Activated CD4-positive, alpha-beta T cell treated with anti-CD3 and anti-CD28 coated beads for 4 hours (primary cell): ENCODE measurements at places on chromosomes 2 and 18.
A peak's percentile ranks its signal among the peaks of the same experiment; 100 is the strongest.

- no peak for DNase-seq
Measured at GRCh38 chr18:64240316-64240715, 91.4 kb upstream of the LINC00305 start.

- DNase-seq, result no peak
Measured at GRCh38 chr2:161571051-161571429, 53.2 kb upstream of the SLC4A10 start.

DNA sequence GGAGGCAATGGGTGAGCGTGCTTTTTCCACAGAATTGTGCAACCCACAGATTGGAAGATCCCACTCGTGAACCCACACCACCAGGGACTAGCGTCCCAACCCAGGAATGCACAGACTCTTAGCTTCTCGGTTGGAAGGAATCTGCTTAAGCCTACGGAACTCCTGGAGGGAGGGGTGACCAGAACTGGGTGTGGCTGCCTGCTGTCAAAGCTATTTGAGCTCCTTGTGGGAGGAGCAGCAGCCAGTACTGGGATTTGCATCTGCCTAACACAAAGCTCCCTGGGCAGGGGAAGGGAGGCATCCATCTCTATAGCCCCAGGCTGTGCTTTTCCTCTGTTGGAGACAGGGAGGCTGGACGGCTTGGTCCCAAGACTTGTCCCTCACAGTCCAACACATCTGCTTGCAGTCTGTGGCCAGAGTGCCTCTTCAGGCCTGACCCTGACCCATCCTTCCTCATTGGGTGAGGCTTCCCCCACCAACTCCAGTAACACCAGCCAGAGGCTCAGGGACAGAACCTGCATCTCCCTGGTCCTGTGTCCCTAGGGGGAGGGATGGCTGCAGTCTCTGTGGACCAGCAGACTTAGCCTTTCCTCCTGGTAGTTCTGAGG is 27.9 kb downstream of the HNMT start:
- no peak for DNase-seq

GRCh38 chr2:25190536-25190935 is 22.2 kb upstream of the POMC start:
- no peak for DNase-seq

DNA sequence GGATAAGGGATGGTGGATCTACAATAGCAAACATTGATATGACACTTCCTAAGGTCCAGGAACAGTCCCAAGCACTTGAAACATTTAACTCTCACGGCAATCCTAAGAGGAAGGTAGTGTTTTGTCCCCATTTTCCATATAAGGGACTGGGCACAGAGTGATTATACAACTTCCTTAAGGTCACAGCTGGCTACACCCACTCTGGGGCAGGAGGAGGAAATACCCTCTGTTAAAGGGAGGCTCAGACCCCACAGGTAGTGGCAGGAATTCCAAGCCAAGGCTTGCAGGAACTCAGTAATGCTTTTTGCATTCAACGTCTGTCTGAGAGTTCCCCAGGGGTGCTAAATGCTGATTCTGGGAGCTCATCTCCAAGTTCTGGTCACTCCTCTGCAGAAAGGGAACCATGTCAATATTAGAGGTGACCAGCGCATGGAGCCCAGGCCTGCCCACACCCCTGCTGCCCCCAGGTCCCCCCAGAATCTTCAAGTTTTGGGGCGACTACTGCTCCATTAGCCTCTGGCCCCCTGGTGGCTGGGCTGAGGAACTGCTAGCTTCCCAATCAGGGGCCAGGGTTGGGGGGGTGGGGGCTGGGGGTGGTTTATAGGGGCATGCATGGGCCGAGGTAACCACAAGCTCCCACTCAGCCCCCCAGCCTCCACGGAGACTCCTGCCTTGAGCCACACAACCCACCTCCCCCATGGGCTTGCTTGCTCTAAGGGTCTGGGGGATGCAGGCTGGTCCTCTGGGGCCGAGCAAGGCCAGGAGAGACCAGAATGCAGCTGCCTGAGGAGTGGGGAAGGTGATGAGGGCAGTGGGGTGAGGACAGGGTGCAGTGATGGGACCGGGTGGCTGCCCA is 11.1 kb downstream of the OBSL1 start:
- DNase-seq, result no peak

DNA sequence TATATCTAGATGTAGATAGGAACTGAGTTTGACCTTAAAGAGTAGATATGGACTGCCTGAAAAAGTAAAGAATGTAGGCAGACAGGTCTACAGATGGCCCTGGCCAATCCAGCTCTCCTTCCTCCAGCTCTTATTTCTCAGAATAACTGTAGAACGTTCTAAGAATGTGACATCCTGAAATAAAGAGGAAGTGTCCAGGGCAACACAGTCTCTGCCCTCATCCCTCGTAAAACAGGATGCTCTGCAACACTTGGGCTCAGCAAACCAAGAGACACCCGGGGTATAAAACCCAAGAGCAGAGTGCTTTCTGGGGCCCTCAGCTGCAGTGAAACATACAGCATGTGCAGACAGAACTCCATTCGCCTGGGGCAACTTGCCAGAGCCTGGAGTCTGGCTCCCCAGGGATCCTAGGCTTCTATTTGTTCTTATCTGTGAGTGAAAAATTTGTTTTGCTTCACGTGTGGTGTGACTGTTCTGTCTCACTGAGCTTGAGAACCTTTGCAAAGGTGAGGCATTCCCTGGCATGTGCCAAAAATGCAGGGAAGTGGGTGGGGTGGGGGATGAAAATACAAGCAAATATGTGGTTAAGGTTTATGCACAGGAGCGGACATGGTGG is 401.0 kb downstream of the SETBP1 start:
- DNase-seq, result no peak

- DNase-seq, result no peak
Measured at GRCh38 chr2:19529677-19530076, 171.3 kb upstream of the OSR1 start.

GRCh38 chr2:240687045-240687740 is 4.5 kb upstream of the AQP12A start:
- no peak for DNase-seq

DNA sequence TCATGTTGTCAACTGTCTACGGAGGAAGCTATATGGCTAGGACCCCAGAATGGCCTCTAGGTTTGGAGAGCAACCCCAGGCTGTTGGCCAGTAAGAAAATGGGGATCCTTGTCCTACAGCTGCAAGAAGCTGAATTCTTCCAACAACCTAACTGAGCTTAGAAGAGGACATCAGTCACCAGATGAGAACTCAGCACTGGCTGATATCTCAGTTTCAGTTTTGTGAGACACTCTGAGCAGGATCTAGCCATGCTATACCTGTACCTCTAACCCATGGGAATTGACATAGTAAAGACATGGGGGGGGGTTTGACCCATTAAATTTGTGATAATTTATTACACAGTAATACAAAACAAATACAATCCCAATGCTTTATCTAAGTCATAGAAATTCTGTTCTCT is 312.5 kb downstream of the ERBB4 start:
- DNase-seq, result no peak

- no peak for DNase-seq
Measured at GRCh38 chr2:5946225-5947115, 254.3 kb downstream of the SOX11 start.

GRCh38 chr2:11680182-11680900 is 10.3 kb upstream of the NTSR2 start:
- no peak for DNase-seq

GRCh38 chr18:74316257-74317170 is 875 bp downstream of the C18orf63 start:
- no peak for DNase-seq

DNA sequence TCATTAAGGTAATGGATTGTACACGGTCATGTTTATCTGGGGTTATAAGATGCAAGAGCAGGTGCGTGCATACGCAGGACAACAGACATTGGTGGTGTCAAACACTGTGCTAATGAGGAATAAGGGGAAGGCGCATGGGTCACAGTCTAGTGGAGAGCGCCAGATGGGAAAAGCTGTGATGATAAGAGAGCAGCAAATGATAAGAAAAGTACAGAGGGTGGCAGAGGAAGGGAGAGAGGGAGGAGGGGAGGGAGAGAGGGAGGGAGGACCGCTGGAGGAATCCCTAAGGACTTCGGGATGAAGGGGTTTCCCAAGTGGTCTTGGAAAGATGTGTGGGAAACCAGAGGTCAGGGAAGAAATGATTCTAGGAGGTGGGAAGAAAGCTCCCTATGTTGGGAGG is 2.9 kb downstream of the TNFRSF11A start:
- no peak for DNase-seq

GRCh38 chr2:135074216-135074615 is 22.1 kb downstream of the RAB3GAP1 start:
- DNase-seq, result no peak

DNA sequence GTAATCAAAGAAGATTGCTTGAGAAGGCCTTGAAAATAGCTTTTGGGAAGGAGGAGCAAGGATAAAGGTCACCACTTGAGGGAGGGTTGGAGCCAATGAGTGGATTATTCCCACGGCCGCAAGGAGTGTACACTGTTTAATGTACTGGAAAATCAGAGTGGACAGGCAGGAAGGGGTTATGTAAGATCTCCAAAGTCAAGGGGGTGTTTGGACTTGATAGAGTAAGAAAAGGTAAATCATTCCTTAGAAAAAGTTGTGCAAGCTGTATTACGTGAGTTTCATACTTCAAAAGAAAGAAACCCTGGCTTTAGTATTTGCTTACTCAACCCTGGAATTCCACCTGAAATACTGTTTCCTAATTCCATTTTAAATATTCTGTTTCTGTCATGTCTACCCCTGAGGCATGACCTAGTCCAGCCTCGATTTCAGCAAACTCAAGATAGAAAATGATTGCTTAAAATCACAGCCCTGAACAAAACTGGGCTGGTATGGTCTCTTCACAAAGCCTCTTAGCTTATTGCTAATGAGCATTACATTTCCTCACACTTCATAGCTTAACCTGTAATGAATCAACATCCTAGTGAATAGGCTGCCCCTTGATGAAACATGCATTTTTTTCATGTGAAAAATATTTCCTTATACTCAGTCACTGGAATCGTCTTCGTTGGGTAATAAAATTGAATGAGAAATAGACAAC is 1.1 kb downstream of the MREG start:
- no peak for DNase-seq

DNA sequence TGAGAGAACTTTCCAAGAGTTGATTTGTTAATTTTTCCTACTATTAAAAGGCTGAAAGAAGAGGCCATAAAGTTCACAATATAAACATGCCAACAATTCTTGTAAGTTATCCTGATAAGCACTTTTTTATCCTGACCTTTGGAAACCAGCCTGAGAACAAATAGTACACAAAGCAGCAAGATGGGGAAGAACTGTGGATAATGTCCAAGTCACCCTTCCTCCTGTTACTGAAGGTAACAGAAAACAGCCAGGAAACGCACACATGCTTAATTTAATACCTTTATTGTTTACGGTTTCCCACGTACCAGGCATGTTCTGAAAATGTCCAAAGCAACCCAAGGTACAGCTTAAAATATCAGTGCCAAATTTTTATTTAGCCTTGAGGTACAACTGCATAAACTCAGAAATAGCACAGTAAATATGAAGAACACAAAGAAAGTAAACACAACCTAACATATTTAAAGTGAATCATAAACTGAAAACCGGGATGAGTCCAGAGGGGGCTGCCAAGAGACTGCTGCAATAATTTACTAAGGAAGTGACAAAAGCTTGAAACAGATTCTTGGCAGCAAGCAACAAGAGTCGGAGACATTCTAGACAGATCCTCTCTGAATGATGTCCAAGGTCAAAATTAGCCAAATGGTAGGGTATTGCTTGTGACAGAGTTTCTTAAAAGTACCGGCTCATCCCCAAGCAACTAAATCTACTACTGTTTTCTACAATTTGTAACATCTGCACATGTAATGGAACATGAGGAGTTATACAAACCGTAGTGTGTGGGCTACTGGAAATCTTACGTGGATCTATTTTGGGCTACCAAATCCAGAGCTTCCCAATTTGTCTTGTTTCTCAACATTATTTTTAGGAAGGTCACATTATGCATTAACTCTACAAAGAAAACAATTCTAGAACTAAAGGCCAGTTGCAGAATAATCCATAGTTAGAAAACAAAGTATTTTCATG is 93.2 kb downstream of the CABYR start:
- no peak for DNase-seq

- DNase-seq, result no peak
Measured at GRCh38 chr2:175330195-175330594, 148.7 kb upstream of the ATP5MC3 start.

GRCh38 chr2:21710031-21710430 is 586.3 kb downstream of the TDRD15 start:
- no peak for DNase-seq

- DNase-seq, result no peak
Measured at GRCh38 chr18:43534511-43534910, 257.2 kb upstream of the SYT4 start.

DNA sequence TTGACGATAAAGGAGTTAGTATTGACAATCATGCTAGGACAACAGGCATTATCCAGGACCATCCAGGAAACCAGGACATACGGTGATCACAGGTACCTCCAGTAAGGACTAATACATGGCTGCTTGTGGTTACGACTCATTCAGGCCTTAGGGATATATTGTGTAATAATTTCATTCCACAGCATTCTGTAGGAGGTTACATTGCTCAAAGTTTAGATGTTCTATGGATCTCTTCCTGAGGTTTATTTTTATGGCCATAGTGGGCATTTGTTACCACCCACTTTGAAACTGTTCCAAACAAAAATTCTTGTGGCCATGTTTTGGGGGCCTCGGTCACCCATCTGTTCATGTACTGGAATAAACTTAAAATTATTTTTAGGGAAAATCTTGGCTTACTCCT is 431.6 kb downstream of the METTL4 start:
- DNase-seq, result no peak

GRCh38 chr2:217445723-217446122 is 557.1 kb downstream of the TNS1 start:
- no peak for DNase-seq

- DNase-seq, result no peak
Measured at GRCh38 chr2:207819839-207820784, 50.4 kb upstream of the FZD5 start.

DNA sequence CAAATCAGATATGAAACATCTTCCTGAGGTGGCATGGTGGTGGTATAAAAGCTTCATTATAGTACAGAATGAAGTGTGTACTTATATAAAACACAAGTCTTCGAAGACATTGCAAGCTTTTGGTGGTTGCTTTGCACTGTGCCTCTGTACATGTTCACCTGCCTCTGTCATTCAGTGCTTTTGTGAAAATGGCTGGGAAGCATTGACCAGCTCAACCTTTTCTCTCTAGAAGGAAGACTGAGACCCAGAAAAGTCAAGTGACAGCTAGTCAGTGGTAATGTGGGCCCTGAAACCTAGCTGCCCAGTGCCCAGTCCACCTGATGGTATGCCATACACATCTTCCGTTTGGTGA is 12.1 kb downstream of the ITGA6 start:
- DNase-seq, result no peak

DNA sequence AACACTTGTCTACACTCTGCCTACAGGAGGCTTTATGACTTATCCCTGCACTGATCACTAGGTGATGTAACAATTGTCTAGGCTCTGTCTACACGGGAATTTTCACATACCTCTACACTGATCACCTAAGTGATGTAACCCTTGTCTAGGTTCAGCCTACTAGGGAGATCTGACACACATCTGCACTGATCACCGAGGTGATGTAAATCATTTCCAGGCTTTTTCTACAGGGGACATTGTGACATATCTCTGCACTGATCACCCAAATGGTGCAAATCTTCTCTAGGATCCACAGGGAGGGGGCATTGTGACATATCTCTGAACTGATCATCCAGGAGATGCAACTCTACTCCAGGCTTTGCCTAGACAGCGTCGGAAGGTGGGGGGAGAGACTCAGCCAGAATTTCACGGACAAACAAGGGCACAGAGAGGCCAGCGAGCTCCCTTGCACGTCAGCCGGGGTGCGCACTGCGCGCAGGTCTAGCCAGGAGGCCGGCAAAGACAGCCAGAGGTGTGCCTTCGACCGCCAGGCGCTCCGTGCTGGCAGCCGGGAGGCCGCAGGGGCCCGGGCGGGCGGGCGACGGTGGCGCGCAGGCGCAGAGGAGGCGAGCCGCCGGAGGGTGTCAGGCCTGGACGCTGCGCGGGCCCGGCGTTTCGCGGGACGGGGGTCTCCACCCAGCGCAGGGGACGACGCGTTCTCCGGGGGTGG is 46.9 kb upstream of the USP14 start:
- peak; percentile 64 for DNase-seq
